Activated CD8-positive, alpha-beta memory T cell treated with anti-CD3 and anti-CD28 coated beads for 4 hours (primary cell): ENCODE measurements at places on chromosomes 13 and 19.
A peak's percentile ranks its signal among the peaks of the same experiment; 100 is the strongest.

DNA sequence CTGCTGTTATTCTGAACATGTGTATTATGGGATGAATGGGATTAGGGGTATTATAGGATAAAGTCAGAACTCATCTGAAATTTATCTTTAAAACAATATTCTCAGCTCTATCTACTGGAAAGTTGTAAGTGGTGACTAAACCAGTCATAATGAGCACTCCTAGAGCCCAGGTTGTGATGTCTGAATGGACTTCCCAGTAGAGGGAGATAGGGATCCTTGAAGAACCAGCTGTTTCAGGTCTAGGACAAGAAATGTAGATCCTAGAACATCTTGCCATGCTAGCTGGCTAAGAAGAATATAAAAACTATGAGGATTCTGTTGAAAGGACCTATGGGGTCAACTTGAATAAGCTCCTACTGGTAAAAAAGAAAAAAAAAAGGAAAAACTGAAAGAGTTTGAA, 310.8 kb downstream of the SLC7A1 start:
- no peak for DNase-seq

DNA sequence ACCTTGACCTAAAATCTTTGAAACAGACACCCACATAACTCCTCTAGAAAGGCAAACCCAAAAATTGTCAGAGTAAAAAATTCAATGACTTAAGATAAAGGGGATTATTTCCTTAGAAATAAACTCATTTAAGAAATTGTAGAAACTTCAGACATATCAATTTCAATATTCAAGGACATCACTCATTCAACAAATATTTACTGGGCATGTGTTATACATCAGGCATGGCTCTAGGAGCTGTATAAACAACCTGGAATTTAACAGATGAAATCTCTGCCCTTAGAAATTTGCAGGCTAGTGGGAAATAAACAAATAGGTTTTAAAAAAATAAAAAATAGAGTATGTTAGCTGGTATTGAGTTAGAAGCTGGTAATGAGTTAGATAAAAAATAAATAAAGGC, 84.0 kb upstream of the LSM14A start:
- DNase-seq, result no peak

DNA sequence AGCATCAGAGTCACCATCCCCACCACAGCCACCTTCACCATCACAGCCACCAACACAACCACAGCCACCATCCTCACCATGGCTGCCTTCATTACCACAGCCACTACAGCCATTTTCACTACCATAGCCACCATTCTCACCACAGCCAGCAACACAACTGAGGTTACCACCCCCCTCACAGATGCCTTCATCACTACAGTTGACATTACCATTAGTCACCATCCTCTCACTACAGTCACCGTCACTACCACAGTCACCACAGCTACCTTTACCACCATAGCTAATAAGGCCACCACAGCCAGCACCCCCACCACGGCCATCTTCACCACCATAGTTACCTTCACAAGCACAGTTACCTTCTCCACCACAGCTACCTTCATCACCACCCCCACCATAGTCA, 269.6 kb downstream of the DNAJC15 start:
- no peak for DNase-seq

- DNase-seq, result no peak
Observed at GRCh38 chr19:46283771-46284170, 13.1 kb upstream of the HIF3A start.

GRCh38 chr13:99836291-99836690, 135.3 kb downstream of the ZIC5 start:
- DNase-seq, result no peak

GRCh38 chr13:50676602-50677001, 166.9 kb downstream of the DLEU7 start:
- no peak for DNase-seq

DNA sequence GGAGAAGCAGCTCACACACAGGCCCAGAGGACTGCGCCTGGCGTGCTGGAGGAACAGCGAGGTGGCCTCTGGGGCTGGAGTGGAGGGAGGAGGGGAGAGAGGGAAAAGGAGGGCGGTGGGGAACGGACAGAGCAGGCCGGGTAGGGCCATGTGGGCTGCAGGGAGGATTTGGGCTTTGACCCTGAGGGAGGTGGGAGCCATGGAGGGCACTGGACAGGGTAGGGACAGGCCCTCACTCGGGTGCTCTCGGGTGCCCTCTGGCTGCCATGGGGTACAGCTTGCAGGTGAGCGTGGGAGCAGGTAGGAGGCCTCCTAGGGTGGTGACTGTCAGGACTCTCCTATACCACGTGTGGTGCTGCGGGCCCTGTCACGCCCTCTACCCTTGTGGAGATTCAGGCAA, 22.8 kb downstream of the PLIN4 start:
- DNase-seq, result no peak

DNA sequence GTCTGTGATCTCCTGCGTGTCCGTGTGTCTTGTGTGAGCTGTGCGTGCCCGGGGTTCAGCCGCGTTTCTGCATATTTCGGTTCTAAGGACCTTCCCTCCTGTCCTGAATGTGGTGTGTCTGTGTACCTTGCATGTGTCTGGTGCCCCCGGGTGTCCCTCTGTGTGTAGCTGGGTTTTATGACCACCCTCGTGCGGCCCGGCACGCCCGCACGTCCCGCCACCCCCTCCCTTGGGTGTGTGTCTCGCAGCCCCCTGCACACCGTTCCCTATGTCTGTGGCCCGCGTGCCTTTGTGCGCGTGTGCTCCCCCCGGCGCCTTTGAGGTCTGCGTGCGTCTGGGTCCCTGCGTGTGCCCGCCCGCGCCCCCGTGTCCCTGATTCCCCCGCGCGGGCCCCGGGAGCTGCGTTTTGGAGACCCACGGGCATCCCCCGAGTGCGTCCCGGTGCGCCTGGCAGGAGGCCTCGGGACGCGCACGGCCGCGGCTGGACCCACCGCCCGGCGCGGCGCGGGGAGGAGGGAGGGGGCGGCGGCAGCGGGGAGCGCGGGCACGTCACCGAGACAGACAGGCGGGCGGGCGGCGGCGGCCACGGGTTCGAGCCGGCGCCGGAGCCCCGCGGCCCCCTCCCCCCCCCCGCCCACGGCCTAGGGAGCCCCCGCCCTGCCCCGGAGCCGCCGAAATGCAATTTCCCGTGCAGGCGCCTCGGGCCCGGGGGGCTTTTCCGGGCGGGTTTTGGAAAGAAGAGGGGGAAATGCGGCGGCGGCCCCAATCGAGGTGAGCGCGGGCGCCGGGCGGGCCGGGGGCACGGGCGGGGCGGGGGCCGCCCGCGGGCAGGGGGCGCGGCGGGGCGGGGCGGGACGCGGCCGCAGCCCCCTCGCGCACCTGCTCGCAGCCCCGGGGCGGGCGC, 12.0 kb upstream of the NANOS3 start:
- no peak for DNase-seq

DNA sequence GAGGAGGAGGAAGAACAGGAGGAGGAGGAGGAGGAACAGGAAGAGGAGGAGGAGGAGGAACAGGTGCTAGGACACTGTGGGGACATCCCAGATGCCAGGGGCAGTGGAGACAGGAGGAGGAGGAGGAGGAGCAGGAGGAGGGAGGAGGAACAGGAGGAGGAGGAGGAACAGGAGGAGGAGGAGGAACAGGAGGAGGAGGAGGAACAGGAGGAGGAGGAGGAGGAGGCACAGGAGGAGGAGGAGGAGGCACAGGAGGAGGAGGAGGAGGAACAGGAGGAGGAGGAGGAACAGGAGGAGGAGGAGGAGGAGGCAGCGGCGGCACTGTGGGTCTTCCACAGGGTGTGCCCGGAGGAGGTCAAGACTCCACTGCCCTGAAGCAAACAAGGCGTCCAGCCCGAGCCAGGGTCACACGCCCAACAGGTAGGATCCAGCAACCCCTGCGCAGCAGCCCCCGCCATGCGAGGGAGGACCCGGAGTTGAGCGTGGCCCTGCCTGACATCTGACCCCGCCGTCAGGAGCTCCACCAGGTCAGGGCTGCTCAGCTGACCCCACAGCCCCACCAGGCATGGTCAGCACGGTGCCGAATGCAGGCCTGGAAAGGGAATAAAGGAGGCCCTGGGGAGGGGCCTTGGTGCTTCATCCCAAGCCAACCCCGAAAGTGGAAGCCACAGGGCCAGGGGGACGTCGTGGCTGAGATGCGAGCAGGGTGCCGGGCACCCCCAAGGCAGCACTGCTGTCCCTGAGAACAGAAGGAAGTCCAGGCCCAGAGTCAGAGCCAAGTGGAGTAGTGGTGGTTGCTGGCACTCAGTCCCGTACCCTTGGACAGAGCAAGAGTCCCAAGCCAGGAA, 9.2 kb downstream of the SBNO2 start:
- DNase-seq, result no peak

GRCh38 chr19:46602392-46603194, 1.5 kb downstream of the CALM3 start:
- DNase-seq, result no peak

- DNase-seq, result no peak
Observed at GRCh38 chr19:4896372-4896771, 6.3 kb downstream of the ARRDC5 start.

GRCh38 chr13:28659621-28659970, 666 bp downstream of the POMP start:
- no peak for DNase-seq

DNA sequence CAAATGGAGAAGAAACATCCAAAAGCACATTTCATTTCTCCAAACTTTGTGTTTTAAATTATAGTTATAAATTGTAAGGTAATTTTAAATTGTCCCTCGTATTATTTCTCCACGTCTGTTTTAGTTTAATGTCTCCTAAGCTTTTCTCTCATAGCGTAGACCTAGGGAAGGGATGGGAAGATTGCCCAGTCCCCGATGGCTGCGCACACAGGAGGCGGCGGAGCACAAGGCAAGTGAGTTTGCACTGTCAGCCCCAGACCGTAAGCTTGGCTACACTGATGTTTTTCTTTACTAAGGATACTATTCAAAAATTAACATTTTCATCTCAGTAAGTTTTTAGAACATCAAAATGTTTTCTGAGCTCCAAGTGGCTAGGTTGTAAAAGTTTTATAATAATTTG, 72.3 kb downstream of the GPR12 start:
- DNase-seq, result no peak

- DNase-seq, result no peak
Observed at GRCh38 chr13:60509601-60510386, 112.8 kb downstream of the TDRD3 start.

- DNase-seq, result peak; percentile 13
Observed at GRCh38 chr13:48731957-48732569, 78.3 kb downstream of the CYSLTR2 start.

DNA sequence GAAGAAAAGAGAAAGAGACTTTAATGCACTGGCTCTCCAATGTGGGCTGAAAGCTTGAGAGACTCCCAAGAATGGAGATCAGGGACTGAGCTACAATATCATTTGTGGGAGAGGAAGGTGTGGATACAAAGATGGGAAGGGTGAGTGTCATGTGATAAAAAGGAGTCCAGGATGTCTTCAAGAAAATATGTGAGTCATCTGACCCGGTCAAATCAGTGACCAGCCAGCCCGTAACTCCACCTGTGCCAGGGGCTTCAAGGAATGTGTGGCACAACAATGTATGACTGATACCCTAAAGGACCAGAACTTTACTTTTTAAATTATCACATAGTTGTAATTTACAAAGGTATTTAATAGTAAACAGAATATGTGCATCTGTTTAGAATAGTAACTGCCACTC, 97.2 kb downstream of the DOCK9 start:
- DNase-seq, result no peak

GRCh38 chr19:6098574-6098973, 11.7 kb downstream of the RFX2 start:
- DNase-seq, result no peak

- no peak for DNase-seq
Observed at GRCh38 chr13:21573920-21574712, 29.9 kb downstream of the MICU2 start.

GRCh38 chr13:98295371-98295770, 118.3 kb upstream of the RNF113B start:
- no peak for DNase-seq

- DNase-seq, result no peak
Observed at GRCh38 chr19:54114340-54115108, 933 bp downstream of the TFPT start.

GRCh38 chr19:46931202-46931601, 70.4 kb downstream of the ARHGAP35 start:
- no peak for DNase-seq

DNA sequence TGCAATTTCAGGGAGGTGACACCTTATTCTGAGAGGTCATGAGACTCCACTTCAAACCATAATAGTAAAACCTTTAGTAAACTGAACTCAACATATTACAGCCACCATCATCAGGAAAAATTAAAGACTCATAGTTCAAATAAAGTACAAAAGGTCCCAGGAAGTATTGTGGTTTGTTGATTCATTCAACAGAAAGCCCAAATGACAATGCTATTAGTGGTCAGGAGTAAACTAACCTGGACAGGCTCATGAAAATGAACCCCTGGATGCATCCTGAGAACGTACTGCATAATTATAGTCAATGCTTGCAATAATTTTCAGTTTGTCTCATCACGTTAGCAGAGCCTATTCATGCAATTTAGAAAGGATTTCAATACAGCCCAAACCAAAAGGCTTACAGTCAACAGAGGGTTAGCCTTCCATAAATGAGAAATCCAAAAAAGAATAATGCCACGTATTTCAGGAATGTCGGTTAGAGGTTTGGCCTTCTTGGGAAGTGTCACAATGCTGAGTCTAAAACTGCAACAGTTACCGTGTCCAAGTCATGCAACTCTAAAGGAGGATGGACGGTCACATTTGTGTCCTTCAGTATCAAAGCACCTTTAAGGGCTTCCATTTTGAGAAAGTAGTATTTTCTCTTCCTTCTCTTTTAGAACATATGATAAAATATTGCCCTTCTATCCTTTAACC, 280.8 kb downstream of the ABCC4 start:
- no peak for DNase-seq

GRCh38 chr19:3250675-3251074, 26.2 kb downstream of the CELF5 start:
- no peak for DNase-seq

GRCh38 chr19:18284712-18285360, 3.4 kb upstream of the JUND start:
- DNase-seq, result no peak

DNA sequence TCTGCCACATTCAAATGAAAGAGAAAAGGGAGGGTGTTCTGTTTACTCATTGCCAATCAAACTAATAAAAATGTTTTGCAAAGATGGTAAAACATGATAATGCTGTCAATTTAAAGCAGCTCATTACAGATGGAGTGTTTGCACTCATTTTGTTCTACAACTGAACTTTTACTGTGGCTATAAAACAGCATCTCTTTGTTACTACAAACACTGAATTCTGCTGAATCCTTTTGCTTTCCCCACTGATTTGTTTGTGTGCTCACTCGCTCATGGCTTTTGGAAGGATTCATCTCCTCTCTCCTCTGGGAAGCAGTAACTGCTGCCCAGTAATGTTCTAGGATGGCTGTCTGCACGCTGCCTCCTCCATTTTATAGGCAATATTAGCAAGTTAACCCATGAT, 434.5 kb downstream of the PCDH9 start:
- DNase-seq, result no peak

- DNase-seq, result no peak
Observed at GRCh38 chr13:29702912-29703351, 107.4 kb upstream of the SLC7A1 start.
